ENCODE measurements at places on chromosomes 2 and 18. TPM values are rescaled to one million over a fixed set of nuclear protein-coding genes. Genes with fewer than 3 reads are reported as not detected.

Gene DOK6
- total RNA-seq, result not detected

Gene UBE2E3
- 73.1 TPM for total RNA-seq

Gene UGT1A4
- 0.07 TPM for total RNA-seq

Gene TGFA
- 8.2 TPM for total RNA-seq

Gene C2orf78
- not detected for total RNA-seq

Gene INHBB
- 35.9 TPM for total RNA-seq

All from A549 treated with dexamethasone at 1 μM for 4 hours (cell line).